ENCODE measurements at places on chromosomes 7 and 10.

DNA sequence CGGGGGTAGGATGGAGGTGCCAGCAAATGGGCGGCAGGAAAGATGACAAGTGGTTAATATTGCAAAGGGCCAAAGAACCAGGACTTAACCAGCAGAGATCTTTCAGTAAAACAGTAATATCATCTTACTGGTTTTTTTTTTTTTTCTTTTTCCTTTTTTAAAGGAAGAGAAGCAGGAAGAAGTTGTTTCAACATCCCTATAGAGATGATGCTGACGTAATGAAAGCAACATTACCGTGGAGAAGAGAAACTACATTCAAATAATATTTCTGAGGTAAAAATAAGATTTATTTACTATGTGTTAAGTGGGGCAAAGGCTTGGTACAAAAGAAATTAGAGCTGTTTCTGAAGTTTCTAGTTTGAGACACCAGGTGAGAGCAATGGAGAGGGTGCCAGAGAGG is 11.0 kb downstream of the MINDY3 start:
- DNase-seq, result no peak

GRCh38 chr10:70937661-70938060 is 49.3 kb upstream of the PCBD1 start:
- DNase-seq, result no peak

- no peak for DNase-seq
These were observed 23.4 kb upstream of the SMIM30 start for GRCh38 chr7:113141803-113142202.

- no peak for DNase-seq
These were observed 4.9 kb upstream of the ELN start for GRCh38 chr7:74023092-74023536.

DNA sequence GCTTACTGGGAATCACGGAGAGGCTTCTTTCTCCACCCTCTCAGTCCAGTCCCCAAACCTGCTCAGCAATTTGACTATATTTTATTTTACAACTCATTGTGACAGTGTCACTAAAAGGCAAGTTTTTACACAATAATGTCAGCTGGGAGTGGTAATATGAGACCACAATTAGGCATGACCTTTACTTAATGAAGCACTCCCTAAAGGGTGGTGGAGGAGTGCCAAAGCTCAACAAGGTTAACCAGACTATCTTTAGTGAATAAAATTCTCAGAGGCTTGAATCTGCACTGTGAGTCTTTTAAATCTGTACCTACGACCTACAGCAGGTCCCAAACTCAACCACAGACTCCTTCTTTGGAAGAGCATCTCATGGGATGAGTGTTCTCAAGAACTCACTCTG is 215.6 kb downstream of the TAX1BP1 start:
- no peak for DNase-seq

DNA sequence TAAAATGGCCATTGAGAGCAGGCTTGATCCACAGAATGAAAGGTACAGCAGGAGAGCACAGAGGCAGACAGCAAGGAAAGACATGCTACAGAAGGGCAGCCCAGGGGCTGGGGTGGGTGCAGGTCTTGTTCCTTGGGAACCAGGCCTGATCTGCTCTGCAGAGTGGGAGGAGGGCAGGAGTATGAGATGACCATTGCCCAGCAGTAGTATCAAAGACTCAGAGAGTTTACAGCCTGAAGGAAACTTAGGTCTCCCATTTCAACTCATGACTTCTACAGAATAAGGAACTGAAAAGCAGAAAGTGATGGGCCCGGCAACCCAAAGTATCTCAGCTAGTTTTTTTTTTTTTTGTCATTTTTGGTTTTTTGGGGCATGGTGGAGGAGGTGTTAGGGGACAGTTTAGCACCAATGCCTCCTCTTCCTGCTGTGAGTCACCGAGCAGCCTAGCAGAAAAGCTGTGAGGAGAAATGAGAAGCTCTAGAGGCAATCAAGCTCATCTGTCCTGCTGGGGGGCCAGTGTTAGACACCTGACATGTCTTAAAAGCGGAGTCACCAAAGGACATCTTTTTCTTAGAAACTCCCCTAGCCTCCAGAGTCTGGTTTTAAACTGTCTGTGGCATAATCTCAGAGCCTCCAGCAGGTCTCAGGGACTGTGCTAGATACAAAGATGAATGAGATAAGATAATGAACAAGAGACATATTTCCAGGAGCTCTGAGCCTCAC is 34.3 kb upstream of the HERPUD2 start:
- DNase-seq, result no peak

DNA sequence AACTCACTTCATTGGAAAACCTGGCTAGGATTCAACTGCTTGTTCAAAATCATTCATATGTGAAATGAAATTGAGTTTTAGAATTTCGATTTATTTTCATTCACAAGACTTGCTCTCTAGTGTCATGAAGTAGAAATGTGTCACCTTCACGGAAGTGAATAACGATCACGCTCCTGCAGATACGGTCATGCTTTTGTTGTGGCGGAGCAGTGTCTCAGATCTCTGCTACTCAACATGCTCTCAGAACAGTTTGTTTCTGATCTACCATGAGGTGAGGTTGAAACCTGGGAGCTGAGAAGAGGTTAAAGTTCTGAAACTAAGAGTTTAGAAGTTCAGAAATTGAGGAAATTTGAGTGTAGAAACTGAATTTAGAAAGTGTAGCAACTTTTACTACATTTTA is 13.8 kb upstream of the PITRM1 start:
- DNase-seq, result no peak

DNA sequence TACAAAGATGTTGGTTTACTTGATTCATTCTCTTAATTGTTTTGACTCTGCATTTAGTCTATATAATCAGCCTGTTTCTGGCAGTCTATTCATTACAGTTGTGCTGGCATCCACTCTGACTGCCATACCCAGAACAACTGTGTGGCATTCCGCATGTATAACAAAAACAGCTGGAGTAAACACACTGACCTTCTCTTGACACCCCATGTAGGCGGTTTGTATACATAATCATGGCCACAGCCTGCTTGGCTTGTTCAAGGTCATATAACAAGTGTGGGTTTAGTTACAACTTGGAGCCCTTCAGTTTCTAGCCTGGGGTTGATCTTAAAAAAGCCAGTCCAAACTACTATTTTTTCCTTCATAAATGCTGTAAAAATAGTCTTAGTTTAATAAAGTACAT is 70.9 kb downstream of the MBL2 start:
- DNase-seq, result no peak

GRCh38 chr10:7471720-7472367 is 61.0 kb upstream of the SFMBT2 start:
- DNase-seq, result no peak

DNA sequence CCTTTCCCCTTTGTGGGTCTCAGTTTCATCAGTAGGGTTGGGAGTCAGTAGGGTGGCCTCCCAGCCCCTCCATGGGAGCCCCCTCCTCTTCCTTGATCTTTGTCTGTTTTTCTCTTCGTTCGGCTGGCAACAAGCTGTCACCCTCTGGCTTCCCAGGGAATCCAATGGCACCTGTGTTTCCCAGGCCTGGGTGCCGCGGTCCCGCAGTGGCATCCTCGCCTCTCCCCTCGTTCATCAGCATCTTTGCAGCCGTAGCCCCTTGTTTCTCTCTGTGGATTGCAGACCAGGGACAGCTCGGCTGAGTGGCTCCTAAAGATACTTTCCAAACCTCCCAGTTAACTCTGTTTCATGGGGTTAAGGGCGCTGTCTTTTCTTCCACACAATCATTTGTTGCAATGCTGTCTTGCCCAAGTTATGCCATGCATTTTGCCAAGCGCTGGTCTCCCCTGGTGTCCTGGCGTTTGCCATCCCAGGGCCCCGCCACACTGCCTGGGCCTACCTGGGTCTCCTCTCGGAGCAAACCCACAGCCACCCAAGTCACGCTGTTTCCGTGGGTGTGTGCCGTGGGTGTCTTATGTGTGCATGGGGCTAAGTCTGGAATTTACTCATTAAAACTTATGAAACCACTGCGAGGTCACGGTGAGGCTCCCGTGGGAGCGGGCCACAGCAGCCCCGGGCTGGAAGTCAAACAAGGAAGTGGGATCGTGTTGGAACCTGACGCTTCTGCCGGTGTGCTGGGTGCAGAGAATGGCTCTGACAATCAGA is 189.4 kb upstream of the SHH start:
- no peak for DNase-seq

DNA sequence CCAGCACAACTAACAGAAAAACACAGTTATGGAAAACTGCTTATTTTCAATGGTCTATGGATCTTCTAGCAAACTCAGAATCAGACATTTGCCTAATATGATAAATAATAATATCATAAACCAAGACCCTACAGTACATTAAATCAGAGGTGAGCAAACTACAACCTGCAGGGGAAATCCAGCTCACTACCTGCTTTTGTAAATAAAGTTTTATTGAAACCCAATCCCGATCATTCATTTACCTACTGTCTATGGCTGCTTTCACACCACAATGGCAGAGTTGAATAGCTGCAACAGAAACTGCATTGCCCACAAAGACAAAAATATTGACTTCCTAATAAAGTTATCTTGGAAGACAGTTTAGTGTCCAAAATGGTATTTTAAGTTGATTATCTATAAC is 108.5 kb downstream of the ELAPOR2 start:
- DNase-seq, result no peak

DNA sequence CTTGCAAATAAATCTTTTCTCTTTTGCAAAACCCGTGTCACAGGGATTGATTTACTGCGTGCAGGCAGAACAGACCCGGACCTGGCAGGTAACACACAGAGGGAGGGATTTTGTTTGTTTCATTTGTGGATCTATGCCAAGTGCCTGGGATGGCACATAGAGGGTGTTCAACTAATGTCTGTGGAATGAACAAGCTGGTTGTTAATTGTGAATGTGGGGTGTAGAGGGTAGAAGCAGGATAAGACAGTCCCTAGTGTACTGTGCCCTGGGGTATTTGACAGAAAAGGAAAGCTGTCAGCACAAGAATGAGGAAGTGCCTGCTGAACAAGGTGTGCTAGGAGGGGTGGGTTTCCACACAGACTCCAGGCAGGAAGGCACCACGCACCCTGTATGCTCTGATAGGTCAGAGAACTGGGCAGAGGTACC is 331.8 kb downstream of the CALN1 start:
- no peak for DNase-seq

DNA sequence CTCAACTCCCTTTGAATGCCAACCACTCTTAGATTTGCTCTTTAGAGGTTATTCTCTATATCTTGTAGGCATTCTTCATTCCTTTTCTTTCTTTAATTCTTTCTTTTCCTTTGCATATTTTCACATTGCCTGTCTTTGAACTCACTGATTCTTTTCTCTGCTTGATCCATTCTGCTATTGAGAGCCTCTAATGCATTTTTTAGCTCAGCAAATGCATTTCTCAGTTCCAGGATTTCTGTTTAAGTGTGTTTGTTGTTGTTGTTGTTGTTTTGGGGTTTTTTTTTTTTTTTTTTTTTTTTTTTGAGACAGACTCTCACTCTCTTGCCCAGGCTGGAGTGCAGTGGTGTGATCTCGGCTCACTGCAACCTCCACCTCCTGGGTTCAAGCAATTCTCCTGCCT is 71.6 kb downstream of the FBXL13 start:
- no peak for DNase-seq

DNA sequence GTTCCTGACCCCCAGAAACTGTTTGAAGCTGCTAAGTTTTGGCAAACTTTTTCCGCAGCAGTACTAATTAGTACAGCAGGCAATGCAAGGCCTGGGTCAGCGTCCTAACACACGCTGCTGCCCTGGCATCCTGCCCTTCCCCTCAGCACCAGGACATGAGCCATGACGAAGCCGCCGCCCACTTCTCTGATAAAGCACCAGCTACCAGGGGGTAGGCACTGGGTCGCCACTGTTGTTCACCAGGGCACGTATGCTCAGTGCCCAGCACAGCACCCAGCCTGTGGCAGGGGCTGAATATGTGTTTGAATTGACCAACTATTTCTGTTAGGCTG is 59.5 kb downstream of the CHST15 start:
- no peak for DNase-seq

DNA sequence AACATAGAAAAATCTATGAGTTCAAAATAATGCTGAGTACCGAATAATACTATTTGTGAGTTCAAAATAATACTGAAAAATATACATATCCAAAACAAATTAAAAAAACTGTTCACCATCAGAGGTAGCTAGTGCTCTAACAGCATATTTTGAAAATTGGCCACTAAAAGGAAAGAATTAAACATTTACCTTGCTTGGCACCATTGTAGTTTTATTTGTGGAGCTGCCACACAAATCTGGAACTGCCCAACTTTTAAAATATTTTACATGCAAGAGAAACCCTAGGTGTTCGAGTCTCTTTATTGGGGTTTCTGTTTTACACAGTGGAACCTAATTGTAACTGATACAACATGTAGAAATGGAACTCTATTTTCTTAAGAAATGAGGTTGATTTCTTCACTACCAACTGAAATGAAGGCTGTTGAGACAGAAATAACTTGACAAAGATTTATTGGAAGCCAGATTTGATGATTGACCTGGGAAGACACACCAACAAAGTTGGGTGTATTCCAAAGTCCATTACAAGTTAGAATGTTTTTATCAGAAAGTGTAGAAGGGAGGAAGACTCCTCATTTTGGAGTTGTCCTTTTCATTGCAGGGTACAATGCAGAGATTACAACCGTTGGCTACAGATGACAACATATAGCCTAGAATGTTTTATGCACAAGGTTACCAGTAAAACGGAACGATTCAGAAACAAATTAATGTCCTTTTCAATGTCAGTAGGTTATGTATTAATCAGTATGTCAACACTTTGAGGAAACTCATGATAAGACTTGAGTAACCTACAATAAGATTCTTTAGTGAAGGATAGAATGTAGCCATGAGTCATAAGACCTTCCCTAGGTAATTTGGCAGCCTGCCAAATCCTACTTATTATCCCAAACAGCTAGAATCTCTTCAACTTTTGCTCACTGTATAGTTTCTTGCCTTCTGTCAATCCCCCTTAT is 73.8 kb upstream of the PAPSS2 start:
- DNase-seq, result no peak

DNA sequence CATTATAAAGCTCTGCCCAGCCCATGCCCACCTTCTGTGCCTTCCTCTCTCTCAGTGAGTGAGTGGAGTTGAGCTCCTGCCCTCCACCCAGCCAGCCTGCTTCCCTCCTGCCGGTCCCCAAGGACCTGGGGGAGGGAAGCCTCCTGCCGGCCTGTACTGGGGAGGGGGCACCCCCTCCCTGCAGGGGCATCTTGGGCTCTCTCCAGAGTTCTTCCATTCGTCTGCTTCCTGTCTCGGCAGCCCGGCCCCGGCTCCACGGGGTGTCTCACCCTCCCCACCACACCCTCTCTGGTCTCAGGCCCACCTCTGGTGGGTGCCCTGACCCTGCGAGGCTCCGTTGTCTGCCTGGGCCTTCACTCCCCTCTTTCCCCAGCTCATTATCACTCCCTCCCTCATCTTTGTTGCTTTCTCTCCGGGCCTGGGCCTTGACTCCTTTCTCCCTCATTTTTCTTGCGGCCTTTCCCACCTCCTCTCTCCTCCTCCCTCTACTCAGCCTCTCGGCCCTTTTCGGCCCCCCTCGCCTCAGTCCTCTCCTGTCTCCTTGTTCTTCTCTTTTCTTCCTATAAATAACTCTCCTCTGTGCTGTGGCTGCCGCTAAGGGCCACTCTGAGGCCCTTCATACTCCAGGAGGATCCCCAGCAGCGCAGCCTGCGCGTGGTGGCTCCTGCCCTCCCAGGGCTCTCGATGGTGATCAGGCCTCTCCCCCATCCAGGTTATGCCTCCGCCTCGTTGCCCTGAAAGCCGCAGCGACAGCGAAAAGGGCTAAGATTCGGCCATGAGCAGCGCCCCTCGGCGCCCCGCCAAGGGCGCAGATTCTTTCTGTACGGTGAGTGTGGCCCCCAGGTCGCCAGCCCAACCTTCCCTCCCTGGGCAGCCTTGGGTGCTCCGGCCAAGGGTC is 2.1 kb downstream of the SLC4A2 start:
- no peak for DNase-seq

Data from activated T-helper 1 cell treated with anti-CD3 and anti-CD28 coated beads, Interleukin-2, amount 50 U/mL, for 16 hours (primary cell).